ENCODE measurements at places on chromosomes 7 and 10.

DNA sequence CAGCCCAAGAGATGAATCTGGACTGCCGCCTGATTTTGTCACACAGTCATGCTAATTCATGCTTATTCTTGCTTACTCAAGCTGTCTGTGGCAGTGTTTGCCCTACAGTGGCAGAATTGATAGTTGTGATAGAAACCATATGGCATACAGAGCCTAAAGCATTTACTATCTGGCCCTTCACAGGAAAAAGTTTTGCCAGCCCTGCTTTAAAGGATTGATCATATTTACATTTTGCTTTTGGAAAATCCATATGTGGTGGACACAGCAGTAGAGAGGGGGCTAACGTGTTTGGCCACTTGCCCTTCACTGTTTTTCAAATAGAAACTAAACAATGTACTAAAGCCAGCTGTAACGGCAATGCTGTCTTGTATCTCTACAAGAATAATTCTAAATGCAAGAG is 974.0 kb upstream of the GHITM start:
- peak; percentile 49 for DNase-seq

DNA sequence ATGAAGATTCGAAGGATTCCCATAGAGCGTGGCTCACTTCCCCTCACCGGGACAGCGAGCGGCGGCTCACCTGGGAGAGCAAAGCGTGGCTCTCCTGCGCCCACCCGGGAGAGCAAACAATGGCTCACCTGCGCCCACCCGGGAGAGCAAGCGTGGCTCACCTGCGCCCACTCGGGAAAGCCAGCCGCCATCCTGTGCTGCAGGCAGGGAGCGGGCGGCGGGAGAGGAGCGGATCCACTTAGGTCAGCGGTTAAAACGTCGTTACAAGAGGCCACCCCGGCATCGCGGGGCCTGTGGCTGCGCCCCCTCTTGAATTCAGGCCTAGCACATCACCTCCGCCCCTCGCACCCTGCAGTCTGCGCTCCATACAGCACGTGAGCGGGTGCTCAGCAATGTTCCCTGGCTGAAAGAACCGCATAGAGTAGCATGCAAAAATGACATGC is 461 bp upstream of the FIGNL1 start:
- DNase-seq: no peak

GRCh38 chr7:28984217-28984616 is 26.1 kb upstream of the TRIL start:
- no peak for DNase-seq

GRCh38 chr10:100174699-100175677 is 10.8 kb downstream of the ERLIN1 start:
- no peak for DNase-seq

GRCh38 chr10:129402459-129402858 is 64.6 kb upstream of the MGMT start:
- no peak for DNase-seq

- no peak for DNase-seq
Observed at GRCh38 chr10:27660268-27660667, 85.4 kb downstream of the MKX start.

DNA sequence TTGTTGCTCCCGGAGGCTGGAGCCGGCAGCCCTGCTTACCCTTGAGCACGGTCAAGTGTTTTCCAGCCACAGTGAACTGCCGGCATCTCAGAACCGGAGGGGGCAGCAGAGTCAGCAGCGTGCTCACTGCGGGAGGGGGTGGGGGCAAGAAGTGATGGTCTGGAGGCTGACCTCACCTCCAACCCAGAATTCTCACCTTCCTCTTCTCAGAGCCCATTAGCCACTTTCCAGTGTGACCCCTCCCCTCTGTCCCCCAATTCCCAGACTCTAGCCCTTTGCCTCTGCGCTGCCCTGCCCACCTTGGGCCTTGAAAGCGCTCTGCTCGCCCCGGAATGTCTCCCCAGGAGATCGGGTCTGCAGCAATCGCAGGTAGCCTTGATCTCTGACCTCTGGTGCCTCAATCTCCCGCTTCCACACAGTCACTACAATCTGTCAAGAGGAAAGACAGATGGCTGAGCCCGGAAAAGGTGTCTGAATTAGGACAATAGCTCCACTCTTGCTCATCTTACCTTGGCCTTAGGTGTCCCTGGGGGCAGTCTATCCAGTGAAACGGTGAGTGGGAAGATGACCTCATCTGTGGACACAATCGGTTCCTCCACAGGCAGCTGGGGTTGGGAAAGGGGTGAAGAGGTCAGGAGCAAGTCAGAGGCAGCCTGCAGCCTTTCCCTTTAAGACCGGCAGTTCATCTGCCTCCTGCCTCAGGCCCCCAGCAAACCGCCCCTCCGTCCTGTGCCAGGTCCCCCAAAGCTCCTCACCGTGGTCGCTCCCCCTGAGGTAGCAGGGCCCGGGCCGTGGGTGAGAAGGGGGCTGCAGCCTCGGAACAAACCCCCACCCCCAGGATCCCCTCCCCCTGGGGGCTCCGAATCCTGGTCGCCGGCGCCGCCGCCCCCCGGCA is 942 bp downstream of the TRAPPC14 start:
- no peak for DNase-seq

GRCh38 chr10:116831790-116832189 is 17.5 kb upstream of the ENO4 start:
- no peak for DNase-seq

DNA sequence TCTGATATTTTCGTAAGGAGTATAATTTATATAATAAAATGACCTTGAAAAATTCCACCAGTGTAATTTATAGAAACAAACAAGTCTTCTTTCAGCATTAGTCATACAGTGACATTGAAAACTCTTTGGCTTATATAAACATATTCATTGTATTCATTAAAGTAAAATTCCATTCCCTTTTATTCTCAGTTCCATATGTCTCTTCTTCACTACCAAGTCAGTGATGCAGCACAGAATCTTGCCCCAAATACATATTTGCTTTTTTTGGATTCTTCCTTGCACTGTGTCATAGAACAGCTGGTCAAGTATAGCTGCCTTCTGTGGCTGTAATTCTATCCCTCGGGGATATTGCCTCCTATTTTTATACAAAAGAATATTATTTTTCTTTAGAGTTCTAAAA is 884.5 kb upstream of the POT1 start:
- DNase-seq: peak; percentile 5

DNA sequence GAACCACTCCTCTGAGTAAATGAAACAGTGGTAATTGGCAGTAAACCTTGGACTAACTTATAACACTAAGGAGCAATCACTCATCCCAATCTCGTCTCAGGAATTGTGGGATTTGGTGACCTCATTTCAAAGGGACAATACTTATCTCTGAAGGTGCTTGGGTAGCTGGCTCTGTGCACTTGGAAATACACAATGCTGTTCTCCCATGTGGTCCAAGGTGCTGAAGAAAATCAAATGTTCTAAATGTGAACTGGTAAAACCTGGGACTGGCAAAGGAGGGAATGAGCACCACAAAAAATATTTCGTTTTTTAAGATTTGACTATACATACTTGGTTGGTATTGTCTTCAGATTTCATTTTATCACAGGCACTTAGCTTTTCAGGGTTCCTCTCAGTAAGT is 1193.0 kb downstream of the SORCS1 start:
- DNase-seq: no peak

DNA sequence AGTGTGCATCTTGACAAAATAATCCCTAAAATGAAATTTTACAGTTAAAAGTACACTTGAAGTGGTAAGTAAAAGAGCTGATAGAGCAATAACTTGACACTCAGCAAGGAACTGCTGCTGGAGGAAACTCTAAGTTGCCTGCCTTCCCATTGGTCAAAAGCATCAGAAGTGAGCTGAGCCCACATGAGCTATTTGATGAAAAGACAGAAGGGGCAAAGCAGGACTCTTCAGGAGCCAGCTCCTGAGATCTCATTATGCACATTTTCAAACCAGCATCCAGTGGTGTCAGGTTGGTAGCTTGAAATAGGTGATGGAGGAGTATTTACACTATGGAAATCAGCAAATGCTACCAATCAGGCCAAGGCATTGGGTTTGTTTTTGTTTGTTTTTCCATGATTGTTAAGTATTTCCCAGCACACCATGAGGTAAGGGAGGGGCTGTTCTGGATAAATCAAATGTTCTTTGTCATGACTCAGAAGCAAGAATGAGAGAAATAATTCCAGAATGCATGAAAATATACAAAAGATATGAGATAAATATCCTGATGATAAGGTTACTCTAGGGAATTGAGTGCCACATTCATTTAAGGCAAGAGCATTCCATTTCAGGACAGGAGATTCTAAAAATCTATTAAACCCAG is 316.6 kb downstream of the SNX13 start:
- no peak for DNase-seq

DNA sequence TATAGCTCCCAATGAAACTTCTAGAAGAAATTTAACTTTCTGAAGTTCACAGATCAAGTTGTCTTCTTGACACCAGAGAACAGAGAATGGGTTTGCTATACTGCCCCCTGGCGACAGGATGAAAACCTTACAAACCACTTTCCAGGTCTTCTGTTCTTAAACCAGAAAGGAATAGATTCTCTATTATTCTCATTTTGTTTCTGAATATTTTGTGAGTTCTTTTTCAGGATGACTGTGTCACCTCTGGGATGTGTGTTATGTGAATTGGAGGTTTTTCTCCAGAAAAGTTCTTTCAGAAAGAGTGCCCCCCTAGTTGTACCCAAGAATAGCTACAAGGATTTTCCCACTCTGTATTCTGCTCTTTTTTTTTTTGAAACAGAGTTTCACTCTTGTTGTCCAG is 6.3 kb downstream of the IFT22 start:
- DNase-seq: peak; percentile 57

Data from NCI-H446 (cell line).